ENCODE measurements at places on chromosomes 16 and 17. TPM values are rescaled to one million over a fixed set of nuclear protein-coding genes. Genes with fewer than 3 reads are reported as not detected.

The CACNG5 gene
- not detected for total RNA-seq

The ACSM5 gene
- not detected for total RNA-seq

The RNF222 gene
- total RNA-seq = 0.14 TPM

The ACSM2A gene
- not detected for total RNA-seq

The MT1X gene
- total RNA-seq = 25.0 TPM

The AOC3 gene
- total RNA-seq = 1.1 TPM

GRCh38 chr16:64167936-64168335, 953.9 kb downstream of the CDH11 start:
- H3K4me1 ChIP-seq = no peaks in the 10 kb centered on the region
- no peak overlapping the region for H3K4me3 ChIP-seq
- no peak for DNase-seq
- H3K36me3 ChIP-seq = no peaks in the 10 kb centered on the region
- no peaks in the 10 kb centered on the region for H3K27me3 ChIP-seq
- no peak overlapping the region for H3K27ac ChIP-seq

DNA sequence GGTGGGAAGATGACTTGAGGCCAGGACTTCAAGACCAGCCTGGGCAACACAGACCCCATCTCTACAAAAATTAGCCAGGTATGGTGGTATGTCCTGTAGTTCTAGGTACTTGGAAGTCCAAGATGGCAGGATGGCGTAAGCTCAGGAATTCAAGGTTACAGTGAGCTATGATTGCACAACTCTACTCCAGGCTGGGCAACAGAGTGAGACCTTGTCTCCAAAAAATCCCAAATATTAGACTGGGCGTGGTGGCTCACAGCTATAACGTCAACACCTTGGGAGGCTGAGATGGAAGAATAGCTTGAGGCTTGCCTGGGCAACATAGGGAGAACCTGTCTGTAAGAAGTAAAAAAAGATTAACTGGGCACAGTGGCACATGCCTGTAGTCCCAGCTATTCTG, 30.8 kb downstream of the SUZ12 start:
- H3K4me1 ChIP-seq = no peaks in the 10 kb centered on the region
- H3K4me3 ChIP-seq = no peak overlapping the region
- H3K36me3 ChIP-seq = no peaks in the 10 kb centered on the region
- DNase-seq = no peak

- DNase-seq = no peak
- no peaks in the 10 kb centered on the region for H3K36me3 ChIP-seq
- no peaks in the 10 kb centered on the region for H3K27me3 ChIP-seq
- no peak overlapping the region for H3K27ac ChIP-seq
Measured at GRCh38 chr17:33023790-33024189, 32.1 kb downstream of the SPACA3 start.

GRCh38 chr16:24943471-24943870, 71.7 kb downstream of the ARHGAP17 start:
- H3K27ac ChIP-seq = no peak overlapping the region
- H3K4me1 ChIP-seq = no peaks in the 10 kb centered on the region
- no peak for DNase-seq
- H3K36me3 ChIP-seq = peaks cover 23% of the 10 kb centered on the region
- no peak overlapping the region for H3K4me3 ChIP-seq
- no peaks in the 10 kb centered on the region for H3K27me3 ChIP-seq

DNA sequence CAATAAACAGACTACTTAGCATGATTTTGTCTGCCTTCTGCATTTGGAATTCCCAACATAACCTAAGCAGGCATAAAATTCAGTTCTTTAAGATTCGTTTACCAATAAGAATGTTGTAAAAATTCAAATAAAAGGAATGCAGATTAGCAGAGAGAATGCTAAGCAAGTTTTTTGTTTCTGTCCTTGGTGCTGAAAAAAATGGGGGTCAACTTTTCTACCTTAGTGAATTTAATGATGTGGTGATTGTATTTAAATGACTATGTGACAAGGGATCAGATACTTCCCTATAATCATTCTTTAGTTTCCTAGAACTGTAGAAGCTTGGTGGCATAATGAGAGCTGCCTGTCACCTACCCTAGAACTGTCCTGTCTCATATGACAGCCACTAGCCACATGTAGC, 159.5 kb downstream of the RBFOX1 start:
- no peak for DNase-seq
- H3K27me3 ChIP-seq = no peaks in the 10 kb centered on the region
- no peak overlapping the region for H3K4me3 ChIP-seq
- no peak overlapping the region for H3K27ac ChIP-seq

DNA sequence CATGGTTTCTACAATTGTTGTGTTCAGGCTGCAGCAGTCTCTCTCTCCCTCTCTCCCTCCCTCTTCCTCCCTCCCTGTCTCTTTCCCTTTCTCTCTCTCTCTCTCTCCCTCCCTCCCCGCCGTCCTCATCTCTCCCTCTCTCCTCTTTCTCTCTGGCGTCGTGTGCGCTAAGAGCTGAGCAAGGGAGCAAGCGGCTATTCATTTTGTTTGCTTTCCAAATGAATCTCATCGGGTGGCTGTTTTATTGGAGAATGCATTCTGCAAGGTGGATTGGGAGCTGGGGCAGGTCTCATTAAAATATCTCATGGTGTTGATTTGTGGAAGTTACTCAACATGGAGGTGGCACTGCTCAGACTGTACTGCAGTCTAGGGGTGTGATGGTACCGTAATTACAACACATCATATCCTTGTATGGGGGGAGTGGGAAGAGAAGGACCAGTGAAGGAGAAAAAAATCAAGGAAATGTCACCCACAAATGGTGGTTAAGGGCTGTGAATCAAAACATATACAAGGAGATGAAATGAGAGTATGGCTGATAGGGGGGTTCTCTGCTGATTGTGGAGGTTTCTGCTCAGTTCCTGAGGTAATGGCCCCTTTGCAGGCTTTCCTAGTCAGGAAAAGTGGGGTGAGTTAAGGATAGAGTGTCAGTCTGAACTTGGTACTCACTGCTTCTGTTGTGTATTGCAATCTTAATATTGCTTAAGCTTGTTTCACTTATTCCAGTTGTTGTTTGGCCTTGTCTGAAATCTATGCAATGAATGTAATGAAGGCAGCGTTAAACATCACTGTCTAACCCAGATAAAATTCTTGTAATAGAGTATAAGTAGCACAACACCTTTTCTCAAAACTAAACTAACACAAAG, 2.7 kb downstream of the MSL1 start:
- H3K27ac ChIP-seq = peak overlapping the region; percentile 82
- peaks cover 12% of the 10 kb centered on the region for H3K4me1 ChIP-seq
- peak overlapping the region; percentile 86 for H3K4me3 ChIP-seq
- H3K27me3 ChIP-seq = no peaks in the 10 kb centered on the region
- no peak for DNase-seq

DNA sequence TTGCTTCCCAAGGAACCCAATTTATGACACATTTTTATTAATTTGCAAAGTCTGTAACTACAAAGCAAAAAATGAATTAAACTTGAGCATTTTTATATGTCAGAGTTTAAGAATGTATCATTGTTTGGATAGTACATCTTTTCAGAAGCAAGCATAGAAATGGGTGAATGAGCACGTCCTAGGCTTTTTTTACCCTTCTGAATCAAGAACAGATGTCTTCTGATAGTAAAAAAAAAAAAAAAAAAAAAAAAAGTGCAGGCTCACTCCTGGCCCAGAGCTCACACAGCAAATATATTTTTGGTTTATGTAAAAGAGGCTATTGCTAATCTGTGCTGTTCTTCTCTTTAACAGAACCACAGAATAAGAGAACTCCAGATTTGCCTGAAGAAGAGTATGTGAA, 6.3 kb downstream of the TERF2IP start:
- DNase-seq = no peak
- peak overlapping the region; percentile 59 for H3K27ac ChIP-seq
- no peak overlapping the region for H3K4me3 ChIP-seq
- H3K27me3 ChIP-seq = no peaks in the 10 kb centered on the region

DNA sequence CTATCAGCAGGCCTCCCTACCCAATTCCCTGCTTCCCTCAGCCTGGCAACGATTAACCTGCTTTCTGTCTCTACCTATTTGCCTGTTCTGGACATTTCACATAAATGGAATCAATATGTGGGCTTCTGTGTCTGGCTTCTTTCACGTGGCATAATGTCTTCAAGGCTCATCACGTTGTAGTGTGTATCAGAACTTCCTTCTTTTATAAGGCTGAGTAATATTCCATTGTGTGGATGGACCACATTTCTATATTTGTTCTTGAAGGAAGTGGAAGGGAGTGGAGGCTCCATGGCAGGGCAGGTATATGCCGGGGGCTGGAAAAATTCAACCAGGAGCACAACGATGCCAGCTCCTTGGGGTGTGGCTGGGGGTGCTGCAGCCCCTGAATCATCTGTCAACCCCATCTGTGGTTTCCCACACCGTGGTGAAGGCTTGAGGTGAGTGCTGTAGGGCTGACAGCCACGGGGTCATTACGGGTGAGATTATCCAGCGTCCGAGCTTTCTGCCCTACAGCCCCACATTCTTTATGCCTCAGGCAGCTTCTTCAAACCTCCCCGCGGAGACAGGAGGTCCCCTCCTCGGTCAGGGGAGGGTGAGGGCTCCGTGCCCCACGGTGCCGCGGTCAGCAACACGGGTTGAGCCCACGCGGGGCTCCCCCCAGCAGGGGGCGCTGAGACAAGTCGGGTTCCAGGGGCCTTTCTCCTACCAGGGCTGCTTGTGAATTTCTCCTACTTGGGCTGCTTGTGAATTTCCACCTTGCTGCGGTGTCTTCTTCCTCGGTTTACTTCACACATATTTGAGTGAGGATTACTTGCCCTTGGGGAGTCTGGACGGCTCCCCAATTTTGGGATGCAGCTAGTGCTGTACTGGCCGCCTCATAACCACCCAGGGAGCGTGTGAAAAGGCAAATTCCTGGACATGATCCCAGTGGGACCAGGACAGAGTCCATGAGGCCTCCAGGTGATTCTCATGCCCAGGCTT, 18.3 kb upstream of the WFIKKN2 start:
- H3K27ac ChIP-seq = no peak overlapping the region
- no peak overlapping the region for H3K4me3 ChIP-seq
- DNase-seq = peak; percentile 67
- H3K27me3 ChIP-seq = no peaks in the 10 kb centered on the region
- H3K36me3 ChIP-seq = no peaks in the 10 kb centered on the region

- DNase-seq = no peak
- no peak overlapping the region for H3K4me3 ChIP-seq
- H3K4me1 ChIP-seq = no peaks in the 10 kb centered on the region
Measured at GRCh38 chr16:64626776-64627175, 495.1 kb downstream of the CDH11 start.

GRCh38 chr16:31000671-31001382, 9.6 kb downstream of the STX1B start:
- DNase-seq = no peak
- H3K36me3 ChIP-seq = no peaks in the 10 kb centered on the region
- peaks cover 11% of the 10 kb centered on the region for H3K4me1 ChIP-seq
- H3K27me3 ChIP-seq = no peaks in the 10 kb centered on the region
- no peak overlapping the region for H3K27ac ChIP-seq

GRCh38 chr17:1779571-1780131, 17.8 kb downstream of the SERPINF1 start:
- no peaks in the 10 kb centered on the region for H3K27me3 ChIP-seq
- no peaks in the 10 kb centered on the region for H3K36me3 ChIP-seq
- H3K4me3 ChIP-seq = no peak overlapping the region
- H3K4me1 ChIP-seq = no peaks in the 10 kb centered on the region

GRCh38 chr17:251531-251930, 70.1 kb upstream of the DOC2B start:
- no peaks in the 10 kb centered on the region for H3K4me1 ChIP-seq
- no peaks in the 10 kb centered on the region for H3K27me3 ChIP-seq
- no peak overlapping the region for H3K4me3 ChIP-seq
- H3K36me3 ChIP-seq = no peaks in the 10 kb centered on the region
- DNase-seq = no peak

GRCh38 chr17:42759982-42760651, 910 bp upstream of the RAMP2 start:
- DNase-seq = no peak
- H3K27me3 ChIP-seq = peaks cover 12% of the 10 kb centered on the region
- H3K27ac ChIP-seq = no peak overlapping the region
- H3K36me3 ChIP-seq = no peaks in the 10 kb centered on the region
- H3K4me1 ChIP-seq = peaks cover 10% of the 10 kb centered on the region
- no peak overlapping the region for H3K4me3 ChIP-seq

DNA sequence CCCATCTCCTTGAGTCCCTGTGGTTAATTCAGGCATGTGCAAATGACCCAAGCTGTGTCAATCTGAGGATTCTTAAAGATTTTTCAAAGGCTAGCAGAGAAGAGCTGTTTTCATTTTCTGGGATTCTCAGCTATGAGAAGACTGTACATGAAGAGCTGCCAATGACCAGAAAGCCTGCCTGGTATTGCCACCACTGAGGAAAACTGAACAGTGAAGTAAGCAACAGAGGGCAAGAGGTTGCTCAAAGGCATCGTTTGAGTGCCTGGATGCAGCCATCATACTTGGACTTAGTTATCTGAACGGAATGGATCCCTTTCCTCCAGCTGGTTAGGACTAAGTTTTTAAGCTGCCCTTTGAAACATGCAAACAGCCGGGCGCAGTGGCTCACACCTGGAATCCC, 38.4 kb downstream of the FAM20A start:
- no peaks in the 10 kb centered on the region for H3K27me3 ChIP-seq
- H3K27ac ChIP-seq = no peak overlapping the region

DNA sequence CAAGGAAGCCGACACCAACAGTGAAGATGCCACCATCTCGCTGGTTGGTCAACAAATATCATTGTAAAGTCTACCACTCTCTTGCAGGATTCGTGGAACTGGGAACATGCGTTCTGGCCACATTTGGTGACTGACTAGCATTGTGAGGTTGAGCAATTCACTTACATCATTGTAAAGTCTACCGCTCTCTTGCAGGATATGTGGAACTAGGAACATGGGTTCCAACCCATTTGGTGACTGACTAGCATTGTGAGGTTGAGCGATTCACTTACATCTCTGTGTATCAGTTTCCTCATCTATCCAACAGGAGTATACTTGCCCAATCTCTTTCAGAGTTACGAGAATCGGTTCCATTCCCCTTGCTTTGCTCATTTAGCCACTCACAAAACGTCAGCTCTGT, 42.6 kb upstream of the RPH3AL start:
- H3K27ac ChIP-seq = no peak overlapping the region
- H3K4me3 ChIP-seq = no peak overlapping the region
- H3K4me1 ChIP-seq = no peaks in the 10 kb centered on the region
- H3K27me3 ChIP-seq = no peaks in the 10 kb centered on the region

GRCh38 chr17:65727832-65728231, 166.4 kb upstream of the AXIN2 start:
- H3K27ac ChIP-seq = no peak overlapping the region
- no peaks in the 10 kb centered on the region for H3K4me1 ChIP-seq
- no peaks in the 10 kb centered on the region for H3K27me3 ChIP-seq
- no peaks in the 10 kb centered on the region for H3K36me3 ChIP-seq
- no peak for DNase-seq
- H3K4me3 ChIP-seq = no peak overlapping the region

GRCh38 chr17:27808628-27809027, 8.3 kb upstream of the NOS2 start:
- DNase-seq = no peak
- H3K4me1 ChIP-seq = peaks cover 25% of the 10 kb centered on the region
- no peaks in the 10 kb centered on the region for H3K27me3 ChIP-seq
- no peaks in the 10 kb centered on the region for H3K36me3 ChIP-seq
- peak overlapping the region; percentile 42 for H3K4me3 ChIP-seq

DNA sequence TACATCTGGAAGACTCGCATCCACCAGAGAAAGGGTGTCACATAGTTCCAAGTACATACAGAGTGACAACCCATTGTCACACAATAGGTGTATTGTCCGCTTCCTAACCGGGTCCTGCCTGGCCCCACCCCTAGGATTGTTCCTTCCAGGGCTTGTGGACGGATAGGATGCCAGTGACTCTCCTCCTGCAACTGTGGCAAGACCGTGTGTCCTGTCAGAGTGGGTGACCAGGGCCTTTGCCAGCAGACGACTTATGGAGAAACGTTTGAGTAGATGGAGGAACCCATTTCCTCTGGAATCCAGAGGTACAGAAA, 258.4 kb downstream of the CPPED1 start:
- no peak for DNase-seq
- H3K36me3 ChIP-seq = no peaks in the 10 kb centered on the region
- H3K4me3 ChIP-seq = no peak overlapping the region
- no peaks in the 10 kb centered on the region for H3K4me1 ChIP-seq
- H3K27me3 ChIP-seq = no peaks in the 10 kb centered on the region
- no peak overlapping the region for H3K27ac ChIP-seq

Data from naive thymus-derived CD4-positive, alpha-beta T cell (primary cell).